NCI-H774 (cell line): ENCODE measurements at places on chromosomes 1 and 21.

- DNase-seq, result no peak
Measured at GRCh38 chr1:237181743-237182317, 139.8 kb downstream of the RYR2 start.

DNA sequence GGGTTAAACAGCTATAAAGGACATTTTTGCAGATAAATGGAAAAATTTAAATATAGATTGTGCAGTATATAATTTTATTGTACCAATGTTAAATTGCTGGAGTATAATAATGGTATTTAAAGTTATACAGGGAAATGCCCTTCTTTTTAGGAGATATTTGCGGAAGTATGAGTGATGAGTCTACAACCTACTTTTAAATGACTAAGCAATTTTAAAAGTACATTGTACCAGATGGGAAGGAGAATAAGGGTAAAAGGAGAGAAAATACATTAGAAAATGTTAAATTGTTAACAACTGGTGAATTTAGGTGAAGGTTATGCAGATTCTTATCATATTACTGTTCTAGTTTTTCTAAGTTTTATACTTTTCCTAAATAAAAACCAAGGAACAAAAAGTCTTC lies 91.8 kb downstream of the ZZZ3 start:
- DNase-seq, result no peak

DNA sequence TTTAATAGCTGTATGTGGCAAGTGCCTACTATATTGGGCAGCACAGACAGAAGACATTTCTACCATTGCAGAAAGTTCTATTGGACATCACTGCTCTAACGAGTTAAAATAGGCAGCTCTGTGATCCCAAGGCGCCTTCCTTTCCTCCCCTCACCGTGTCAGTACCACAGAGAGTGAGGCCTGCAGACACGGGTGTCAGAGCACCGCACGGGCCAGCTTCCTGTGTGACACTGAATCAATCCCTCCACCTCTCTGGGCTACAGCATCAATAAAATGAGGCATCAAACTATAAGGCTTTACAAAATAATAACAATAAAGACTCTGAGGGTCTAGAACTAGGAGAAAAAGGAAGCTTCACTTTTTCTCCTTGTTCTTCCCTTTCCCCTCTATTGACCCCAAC lies 246.7 kb downstream of the FOXD2 start:
- DNase-seq, result no peak

- no peak for DNase-seq
Measured at GRCh38 chr21:29233611-29234540, 64.8 kb upstream of the BACH1 start.

DNA sequence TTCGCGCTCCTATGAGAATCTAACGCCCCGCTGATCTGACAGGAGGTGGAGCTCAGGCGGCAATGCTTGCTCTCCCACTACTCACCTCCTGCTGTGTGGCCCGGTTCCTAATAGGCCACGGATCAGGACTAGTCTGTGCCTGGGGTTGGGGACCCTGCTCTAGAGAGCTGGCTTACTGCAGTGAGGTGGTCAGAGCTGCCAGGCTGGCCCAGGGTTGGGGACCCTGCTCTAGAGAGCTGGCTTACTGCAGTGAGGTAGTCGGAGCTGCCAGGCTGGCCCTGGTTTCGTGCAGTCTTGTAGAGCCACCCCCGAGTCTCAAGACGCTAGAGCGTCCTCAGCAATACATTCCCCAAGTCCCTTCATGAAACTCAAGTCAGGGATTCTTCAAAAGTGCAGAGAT lies 27.5 kb downstream of the SLC37A1 start:
- no peak for DNase-seq

GRCh38 chr1:177732178-177732577 lies 237.7 kb downstream of the SEC16B start:
- DNase-seq, result no peak

DNA sequence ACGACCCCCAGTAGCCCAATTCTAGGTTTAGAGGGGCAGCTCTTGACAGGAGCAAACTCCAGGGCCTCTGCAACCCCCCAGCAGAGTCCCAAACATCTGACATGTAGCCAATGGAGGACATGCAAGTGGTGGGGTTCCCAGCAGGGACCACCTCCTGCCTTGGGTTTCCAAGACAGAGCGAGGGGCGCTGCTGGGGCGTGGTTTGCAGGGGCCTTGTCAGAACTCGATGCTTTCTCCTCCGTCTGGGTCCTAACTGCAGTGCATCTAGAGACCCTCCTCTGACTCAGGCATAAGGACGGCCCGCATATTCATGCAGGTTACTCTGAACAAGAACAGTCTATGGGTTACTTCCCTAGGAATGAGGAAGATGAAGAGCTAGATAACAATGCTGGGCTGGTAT lies 17.2 kb downstream of the EPHX1 start:
- DNase-seq, result no peak

DNA sequence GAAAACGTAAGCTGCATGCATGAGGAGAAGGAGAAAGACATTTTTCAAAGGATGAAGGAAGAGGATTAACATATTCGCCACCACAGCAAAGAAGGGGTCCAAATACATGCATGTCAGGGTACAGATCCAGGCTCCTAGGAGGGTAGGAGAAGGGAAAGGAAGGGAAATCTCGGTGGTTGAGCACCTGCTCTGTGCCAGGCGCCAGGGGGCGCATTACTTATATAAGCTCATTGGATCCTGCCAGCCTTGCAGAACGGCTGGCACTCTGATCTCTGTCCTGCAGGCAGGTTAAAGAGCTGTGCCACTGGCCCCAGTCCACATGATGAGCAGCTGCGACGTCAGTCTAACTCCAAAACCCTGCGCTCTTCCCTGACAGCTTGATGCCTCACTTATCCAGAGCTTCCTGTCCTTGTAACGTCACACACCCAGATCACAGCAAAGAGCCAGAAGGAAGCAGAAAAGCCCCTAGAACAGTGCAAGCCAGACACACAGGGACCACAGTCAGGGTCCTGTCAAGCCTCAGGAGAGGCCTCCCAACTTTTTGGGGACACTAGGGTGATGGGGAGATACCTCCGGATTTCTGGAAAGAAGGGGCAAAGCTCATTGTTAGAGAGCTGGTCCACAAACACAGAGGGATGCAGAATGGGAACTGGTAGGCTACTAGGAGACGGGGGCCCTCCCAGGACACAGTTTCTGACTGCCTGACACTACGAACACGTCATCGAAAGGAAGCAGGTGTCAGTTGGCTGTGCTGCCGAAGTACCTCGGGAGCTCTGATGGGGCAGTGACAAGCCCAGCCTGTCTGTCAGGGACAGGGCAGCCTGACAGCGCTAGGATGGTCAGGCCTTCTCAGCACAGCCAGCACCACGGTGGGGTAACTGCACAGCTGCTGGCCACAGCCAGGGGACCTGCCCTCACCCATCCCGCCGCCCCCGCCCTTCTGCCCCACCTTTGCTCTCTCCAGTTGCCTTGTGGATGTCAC lies 99.1 kb downstream of the BEND5 start:
- DNase-seq, result peak; percentile 88

GRCh38 chr1:118302145-118302544 lies 117.1 kb upstream of the SPAG17 start:
- DNase-seq, result no peak

GRCh38 chr1:44020464-44020863 lies 10.8 kb downstream of the SLC6A9 start:
- no peak for DNase-seq

DNA sequence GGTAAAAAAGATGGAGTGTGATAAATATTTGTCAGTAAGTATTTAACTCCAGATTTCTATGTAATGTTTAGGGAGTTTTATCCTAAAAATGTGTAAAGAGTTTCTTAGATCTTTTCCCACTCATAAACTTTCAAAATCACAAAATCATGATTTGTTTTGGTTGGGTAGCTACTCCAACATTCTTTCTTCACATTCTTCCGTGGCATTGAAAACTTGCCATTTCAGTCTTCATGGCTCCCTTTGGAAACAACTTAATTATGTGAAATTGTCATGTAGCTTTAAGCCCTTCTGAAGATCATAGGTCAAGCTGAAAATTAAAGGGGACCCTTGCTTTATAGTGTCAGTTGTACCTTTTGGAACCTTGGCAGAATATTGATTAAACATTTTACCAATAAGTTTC lies 73.2 kb downstream of the ADGRL2 start:
- DNase-seq, result no peak

DNA sequence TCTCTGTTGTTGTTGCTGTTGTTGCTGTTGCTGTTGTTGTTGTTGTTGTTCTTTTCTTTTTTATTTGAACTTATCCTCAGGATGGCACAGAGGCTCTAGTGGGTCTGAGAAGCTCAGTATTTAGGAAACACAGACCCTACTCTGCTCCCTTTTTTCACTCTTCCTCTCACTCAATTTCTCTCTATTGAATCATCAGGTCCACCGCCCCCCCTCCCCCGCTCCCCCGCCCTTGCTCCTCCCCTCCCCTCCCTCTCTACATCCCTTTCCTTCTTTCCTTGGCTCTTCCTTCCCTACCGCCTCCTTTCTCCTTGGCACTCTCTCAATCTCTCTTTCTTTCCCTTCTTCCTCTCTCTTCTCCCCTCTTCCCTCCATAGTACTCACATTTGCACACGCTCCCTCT lies 218.5 kb upstream of the ZC3H12A start:
- DNase-seq, result no peak

DNA sequence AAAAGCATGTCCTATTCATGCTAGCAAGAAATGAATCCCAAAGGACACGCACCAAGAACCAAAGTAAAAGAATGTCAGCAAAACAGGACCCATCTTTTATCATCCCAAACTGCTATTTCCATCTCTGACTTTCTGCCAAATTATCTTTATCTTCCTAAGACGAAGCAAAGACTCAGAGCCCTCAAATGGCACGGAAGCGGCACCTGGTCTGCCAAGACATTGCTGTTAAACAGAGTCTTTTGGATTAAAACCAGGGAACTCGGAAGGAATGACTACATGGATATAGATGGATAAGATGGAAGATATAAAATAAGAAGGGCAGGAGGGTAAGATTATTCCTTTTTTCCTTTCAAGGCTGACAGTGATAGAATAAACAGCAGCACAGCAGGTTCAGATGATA lies 60.8 kb upstream of the LBR start:
- DNase-seq, result no peak

- DNase-seq, result peak; percentile 93
Measured at GRCh38 chr1:52002038-52002917, 11.8 kb upstream of the RAB3B start.

DNA sequence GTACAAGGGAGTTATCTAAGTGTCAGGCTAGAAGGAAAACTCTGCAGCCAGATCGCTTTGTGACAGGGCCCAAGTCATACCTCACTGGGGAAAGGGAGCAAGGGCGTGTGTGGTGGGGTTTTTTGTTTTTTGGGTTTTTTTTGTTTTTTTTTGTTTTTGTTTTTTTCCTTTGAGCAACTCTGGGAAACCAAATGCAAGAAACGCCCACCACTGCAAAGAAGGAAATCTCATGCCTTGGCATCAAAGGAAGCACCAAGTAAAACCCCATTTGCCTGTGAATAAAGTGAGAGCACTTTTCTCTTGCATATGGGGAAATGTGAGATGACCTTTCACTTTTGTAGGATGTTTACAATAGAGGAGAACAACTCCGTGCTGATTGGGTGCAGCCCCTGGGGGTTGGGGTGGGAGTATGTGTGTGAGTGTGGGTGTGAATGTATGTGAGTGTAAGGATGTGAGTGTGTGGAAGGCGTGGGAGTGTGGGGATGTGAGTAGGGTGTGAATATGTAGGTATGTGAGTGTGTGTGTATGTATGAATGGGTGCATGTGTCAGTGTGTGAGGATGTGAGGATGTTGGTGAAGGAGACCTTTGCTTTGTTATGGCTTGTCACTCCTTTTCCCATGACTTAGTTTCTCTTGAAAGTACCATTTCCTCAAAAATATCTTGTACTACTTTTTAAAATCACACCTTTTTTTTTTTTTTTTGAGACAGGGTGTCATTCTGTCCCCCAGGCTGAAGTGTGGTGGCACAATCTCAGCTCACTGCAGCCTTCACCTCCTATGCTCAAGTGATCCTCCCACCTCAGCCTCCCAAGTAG lies 34.6 kb downstream of the IL12RB2 start:
- DNase-seq, result no peak

- DNase-seq, result no peak
Measured at GRCh38 chr1:52628614-52629324, 4.2 kb upstream of the SHISAL2A start.
